ENCODE measurements at places on chromosomes 12 and 14.

GRCh38 chr12:63396135-63396534, 245.1 kb upstream of the AVPR1A start:
- no peak for DNase-seq

DNA sequence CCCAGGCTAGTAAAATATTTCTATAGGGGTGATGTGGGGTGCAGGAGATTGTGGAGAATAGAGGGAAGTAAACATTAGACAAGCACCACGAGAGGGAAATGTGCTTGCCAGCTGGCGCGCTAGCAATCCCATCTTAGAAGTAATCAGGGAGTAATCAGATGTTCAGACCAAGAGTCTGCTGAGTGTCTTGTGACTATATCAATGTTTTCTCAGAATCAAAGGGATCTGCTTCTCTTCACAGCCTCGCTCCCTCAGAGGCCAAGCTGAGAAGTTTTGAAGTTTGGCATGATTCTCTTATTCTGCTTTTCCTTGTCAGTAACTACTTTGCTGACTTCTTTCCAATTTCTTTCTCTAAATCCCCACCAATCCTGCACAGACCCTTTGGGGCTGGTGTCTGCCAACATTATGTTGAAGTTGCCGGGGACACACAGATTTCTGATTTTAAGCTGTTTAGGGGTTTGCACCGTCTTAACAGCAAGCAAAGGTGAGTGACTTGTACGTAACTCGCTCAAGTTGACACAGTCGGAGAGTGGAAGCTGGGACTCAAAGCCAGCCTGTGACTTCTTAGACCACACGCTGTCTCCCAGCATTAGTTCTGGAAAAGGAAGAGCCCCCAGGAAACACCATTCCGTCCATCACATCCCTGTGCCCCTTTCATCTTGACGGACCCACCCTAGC, 22.0 kb upstream of the TSPAN9 start:
- DNase-seq, result no peak

DNA sequence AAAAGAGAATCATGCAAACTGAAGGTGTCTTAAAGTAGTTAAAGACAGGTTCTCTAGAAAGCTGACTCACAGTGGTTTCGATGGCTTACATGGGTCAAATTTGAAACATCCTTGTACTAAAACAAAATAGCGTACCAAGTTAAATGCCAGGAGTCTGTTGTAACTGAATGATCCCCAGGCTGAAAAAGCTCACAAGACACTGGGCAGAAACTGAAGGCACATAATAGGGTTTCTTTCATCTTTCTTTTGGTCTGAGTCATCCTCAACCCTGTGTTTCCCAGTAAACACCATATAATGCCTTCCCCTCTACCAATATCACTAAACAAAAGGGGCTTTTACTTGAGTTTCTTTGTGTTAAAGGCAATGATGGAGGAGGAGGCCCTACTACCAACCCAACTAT, 12.8 kb downstream of the ZFYVE1 start:
- no peak for DNase-seq

GRCh38 chr12:6387541-6387940, 3.6 kb downstream of the LTBR start:
- no peak for DNase-seq

DNA sequence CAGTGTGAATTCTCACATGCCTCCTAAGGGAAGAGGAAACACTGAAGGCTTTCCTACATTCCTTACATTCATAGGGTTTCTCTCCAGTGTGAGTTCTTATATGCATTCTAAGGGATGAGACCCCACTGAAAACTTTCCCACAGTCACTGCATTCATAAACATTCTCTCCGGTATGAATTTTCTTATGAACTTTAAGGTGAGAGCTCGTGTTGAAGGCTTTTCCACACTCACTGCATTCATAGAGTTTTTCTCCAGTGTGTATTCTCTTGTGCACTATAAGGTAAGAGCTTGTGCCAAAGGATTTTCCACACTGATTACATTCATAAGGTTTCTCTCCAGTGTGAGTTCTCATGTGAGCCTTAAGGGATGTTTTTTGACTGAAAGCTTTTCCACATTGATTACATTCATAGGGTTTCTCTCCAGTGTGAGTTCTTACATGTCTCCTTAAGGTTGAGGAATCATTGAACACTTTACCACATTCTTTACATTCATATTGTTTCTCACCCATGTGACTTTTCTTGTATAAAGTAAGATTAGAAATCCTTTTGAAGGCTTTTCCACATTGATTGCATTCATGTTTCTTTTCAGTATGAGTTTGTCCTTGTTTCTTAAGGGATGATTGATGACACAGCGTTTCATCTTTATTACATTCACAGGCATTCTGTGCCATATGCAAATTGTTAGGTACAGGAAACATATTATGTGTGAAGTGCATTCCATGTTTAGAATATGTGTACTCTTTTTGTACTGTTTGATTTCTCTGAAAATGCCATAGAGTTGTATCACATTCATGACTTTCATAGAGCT, 9.5 kb downstream of the ZNF891 start:
- no peak for DNase-seq

GRCh38 chr14:23388996-23389395, 12.2 kb downstream of the CMTM5 start:
- DNase-seq, result no peak

DNA sequence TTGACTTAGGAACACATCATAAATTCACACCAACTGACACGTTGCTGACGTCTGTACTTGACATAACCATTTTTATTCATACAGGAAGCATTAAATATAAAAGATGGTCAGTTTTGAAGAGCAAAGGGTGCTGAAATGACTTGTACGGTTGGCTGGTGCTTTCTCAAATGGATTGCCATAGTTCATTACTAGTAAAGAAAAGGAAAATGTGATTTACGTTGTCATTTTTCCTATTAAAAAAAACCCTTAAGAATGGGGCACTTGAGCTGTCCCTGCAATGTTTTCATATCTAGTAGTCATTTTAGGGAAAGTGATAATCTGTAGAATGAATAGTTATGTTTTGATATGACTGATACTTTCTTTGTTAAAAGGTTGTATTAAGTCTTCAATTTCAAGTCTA, 22.5 kb upstream of the MANSC4 start:
- no peak for DNase-seq

DNA sequence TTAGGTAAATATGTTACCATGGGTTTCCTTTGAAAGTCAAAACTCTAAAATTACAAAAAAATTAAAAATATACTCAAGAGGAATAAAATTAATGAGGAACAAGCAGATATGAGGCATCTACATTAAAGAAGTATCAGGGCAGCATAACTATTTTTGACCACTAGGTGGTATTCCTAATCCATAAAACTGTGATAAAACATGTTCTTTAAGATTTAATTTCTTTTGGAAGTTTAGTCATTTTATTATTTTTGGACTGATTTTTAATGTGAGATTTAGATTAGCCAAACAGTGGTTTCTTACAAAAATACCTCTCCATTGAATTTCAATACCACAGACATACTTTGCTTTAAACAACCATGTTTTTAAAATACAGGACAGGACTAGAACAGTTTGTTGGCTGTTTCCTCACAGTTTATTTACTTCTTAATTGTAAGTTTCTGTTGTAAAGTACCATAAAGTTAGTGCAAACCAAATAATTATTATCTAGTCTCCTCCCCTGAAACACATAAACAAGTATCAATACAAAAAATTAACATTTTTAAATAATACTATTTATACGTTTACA, 49.8 kb downstream of the NTS start:
- DNase-seq, result peak; percentile 3

- DNase-seq, result no peak
Measured at GRCh38 chr14:60958146-60958545, 22.7 kb downstream of the TRMT5 start.

DNA sequence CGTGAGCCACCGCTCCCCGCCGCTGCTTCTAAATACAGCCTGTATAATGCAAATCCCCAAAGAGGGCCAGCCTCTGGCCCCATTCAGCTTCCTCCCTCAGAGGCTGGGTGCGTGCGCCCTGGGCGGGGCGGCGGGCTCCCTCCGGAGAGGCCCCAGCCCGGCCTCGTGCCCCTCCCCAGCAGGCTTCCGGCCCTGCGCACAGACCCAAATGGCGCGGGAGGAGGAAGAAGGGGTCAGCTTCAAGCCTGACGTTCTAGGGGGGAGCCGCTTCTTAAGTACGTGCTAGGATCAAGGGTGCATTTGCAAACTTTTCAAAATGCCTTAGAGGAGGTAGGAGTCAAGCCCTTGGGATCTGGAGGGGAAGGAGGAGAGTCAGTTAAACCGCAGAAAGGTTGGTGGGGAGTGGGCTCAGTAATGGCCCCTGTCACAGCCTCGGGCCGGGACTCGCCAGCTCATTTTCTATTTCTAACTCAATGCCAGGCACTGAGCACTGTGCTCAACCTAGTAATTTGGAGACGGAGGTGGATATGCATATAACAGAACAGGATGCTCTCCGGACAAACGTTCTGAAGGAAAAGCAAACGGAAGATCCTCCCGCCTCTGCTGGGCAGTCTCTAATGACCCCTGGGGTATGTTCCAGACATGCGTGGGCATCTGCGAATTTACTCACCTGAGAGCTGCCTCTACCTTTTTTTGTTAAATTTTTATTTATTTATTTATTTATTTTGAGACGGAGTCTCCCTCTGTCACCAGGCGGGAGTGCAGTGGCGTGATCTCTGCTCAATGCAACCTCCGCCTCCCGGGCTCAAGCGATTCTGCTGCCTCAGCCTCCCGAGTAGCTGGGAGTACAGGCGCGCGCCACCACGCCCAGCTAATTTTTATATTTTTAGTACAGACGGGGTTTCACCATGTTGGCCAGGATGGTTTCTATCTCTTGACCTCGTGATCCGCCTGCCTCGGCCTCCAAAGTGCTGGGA, 32.3 kb downstream of the NINJ2 start:
- no peak for DNase-seq

DNA sequence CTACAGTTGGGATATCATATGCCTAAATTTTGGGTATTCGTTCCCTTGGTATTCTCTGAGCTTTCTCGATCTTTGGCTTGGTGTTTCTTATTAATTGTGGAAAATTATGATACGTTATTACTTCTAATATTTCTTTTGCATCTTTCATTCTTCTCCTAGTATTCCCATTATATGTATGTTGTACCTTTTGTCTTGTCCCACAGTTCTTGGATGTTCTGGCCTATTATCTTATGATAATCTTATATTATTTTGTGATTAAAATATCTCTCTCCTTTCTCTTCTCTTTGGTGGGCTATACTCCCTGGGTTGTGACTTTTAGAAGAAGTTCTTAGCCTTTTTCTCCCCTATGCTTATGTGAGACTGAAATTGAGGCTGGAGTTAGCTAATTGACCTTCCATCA, 25.2 kb downstream of the PTCSC3 start:
- no peak for DNase-seq

Measured in NCI-H1930 (cell line).